Effector memory CD8-positive, alpha-beta T cell (primary cell): ENCODE measurements at places on chromosomes 5 and 9.

DNA sequence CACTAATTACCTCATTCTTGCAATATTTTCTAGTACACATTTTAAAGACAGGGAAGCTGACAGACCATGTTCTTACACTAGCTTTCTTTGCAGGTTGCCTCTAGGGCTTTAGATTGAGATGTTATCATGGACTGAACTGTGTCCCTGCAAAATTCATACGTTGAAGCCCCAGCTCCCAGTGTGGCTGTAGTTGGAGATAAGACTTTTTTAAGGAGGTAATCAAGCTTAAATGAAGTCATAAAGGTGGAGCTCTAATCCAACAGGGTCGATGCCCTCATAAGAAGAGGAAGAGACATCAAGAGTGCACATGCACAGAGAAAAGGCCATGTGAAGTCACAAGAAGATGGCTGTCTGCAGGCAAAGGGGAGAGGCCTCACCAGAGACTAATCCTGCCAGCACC is 471.2 kb upstream of the ACTBL2 start:
- no peak for DNase-seq

DNA sequence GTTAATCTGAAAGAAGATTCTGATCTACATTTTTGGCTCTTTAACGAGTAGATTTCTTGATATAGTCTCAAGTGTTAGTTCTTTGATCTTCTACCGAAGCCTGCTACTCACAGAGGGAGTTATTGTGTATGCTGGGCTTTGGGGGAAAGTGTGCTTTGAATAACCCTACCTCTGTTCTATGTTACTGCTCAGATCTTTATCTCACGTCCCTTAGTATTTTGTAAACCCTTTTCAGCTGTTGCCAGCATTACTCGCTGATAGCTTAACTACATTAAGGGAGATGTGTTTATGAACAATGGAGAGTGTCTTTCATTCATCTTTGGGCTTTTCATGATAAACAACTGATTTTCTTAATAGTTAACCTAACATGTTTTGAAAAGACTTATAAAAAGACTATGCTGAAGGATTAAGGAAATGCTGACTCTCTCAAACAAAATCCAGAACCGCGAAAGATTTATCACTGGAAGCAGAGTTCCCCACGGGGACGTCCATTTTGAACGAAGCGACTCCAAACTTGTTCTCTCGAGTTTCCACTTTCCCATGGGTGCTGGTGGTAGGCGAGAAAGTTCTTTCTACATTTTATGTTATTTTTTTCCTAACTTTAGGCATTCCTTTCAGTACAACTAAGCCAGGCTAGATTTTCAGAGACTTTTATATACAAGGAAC is 27.9 kb upstream of the ALDH1A1 start:
- no peak for DNase-seq

DNA sequence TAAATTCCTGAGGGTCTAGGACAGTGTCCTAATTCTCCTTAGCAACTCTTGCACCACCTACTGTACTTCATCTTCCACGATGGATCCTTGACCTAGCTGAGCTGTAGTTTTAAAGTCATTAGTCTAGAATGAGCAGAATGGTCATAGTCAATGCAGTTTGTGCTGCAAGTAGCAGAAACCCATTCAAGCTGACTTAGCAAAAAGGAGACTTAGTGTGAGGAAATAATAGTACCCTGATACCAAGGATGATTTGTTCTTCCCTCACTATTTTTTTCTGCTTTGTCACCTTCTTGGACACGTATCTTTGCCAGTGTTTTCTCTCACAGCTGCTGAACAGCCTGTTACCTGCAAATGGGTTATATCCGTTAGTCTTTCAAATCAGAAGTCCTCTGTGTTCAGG is 5.3 kb downstream of the MFAP3 start:
- DNase-seq: no peak

GRCh38 chr5:92242170-92242569 is 859.1 kb upstream of the ARRDC3 start:
- no peak for DNase-seq

DNA sequence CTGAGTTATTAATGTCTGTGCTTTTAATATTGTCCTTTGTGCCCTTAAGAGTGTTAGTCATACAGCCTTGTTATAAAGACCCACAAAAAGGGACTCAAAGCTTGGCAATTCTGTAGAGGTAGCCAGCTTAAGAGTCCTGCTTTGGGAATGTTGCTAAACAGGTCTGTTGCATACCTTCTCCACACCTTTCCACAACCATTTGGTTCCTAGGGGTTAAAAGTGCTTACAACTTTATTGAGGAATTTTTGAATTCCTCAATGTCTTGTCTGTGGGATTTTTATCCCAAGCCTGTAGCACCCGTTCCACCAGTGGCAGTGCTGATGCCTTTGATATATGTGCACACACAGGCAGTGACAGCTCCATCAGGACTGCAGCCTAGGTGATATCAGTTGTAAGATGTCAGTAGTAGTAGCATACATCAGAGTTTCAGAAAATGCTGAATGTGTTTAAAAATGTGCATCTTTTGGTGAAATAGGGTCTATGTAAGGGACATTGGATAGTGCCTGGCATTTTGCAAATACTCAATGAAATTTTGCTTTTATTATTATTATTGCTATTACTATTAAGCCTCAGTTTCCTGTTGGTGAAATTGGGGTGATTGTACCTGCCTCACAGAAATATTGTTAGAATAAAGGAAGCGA is 68.5 kb downstream of the WWC1 start:
- DNase-seq: no peak

- no peak for DNase-seq
These were observed 19.9 kb downstream of the ENHO start for GRCh38 chr9:34502891-34503290.

GRCh38 chr5:146015001-146015400 is 78.6 kb downstream of the SH3RF2 start:
- no peak for DNase-seq

DNA sequence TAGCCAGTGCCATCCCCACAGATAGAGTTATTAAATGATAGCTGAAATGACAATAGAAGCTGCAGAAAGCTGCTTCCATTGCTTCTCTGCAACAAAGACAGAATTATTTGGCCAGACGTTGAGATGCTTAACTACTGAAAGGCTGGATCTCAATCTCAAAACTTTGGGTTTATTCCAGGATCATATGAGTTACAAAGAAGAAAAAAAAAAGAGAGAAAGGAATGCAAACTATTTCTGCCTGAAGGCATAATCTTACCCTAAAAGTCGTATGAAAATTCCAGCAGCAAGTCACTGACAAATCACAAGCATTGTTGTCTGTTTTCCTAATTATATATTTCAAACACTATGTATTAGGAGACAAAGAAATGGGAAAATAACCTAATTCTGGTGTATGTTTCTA is 12.8 kb upstream of the TYRP1 start:
- DNase-seq: no peak

- DNase-seq: no peak
These were observed 73.4 kb downstream of the FBN2 start for GRCh38 chr5:128464596-128464995.

GRCh38 chr5:11640158-11640873 is 263.9 kb downstream of the CTNND2 start:
- no peak for DNase-seq
